ENCODE measurements at places on chromosomes 1 and 21. TPM values are rescaled to one million over a fixed set of nuclear protein-coding genes. Genes with fewer than 3 reads are reported as not detected.

Gene DNAJC6
- 4.5 TPM for total RNA-seq

Gene TSACC
- 2.8 TPM for total RNA-seq

Gene SH2D5
- 19.2 TPM for total RNA-seq

Gene SDHC
- total RNA-seq = 267 TPM

Gene CA6
- total RNA-seq = not detected

Gene TMPRSS15
- total RNA-seq = not detected

Gene NUP210L
- not detected for total RNA-seq

Gene NEXN
- 6.8 TPM for total RNA-seq

Measured in A549 treated with DMSO at 1 μM for 4 hours (cell line).